ENCODE measurements at places on chromosomes 3 and 15.

GRCh38 chr15:96410175-96411055, 79.9 kb downstream of the NR2F2 start:
- no peak for DNase-seq

GRCh38 chr3:172225215-172225707, 185.9 kb downstream of the FNDC3B start:
- DNase-seq, result no peak

- DNase-seq, result no peak
Measured at GRCh38 chr15:39651881-39652280, 71.0 kb downstream of the THBS1 start.

- no peak for DNase-seq
Measured at GRCh38 chr3:165545059-165545458, 292.2 kb downstream of the BCHE start.

DNA sequence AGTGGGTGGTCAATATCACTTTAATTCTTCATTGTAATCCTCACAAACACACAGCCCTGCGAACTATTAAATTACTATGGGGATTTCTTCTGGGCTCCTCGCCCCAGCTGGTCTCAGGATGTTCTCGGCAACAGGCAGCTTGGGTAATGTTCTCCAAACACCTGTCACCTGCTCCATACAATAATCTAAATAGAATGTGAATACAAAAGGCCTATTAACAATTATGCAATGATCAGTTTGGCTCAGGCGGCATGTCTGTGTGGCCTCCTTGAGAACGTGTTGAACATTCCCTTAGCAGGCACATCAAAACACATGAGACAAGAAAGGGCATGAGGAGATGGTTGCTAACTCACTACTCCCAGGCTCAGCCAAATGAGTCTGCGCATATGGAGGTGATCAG, 158.6 kb upstream of the KBTBD8 start:
- DNase-seq, result no peak

- DNase-seq, result no peak
Measured at GRCh38 chr3:140927279-140928069, 14.2 kb upstream of the SLC25A36 start.

DNA sequence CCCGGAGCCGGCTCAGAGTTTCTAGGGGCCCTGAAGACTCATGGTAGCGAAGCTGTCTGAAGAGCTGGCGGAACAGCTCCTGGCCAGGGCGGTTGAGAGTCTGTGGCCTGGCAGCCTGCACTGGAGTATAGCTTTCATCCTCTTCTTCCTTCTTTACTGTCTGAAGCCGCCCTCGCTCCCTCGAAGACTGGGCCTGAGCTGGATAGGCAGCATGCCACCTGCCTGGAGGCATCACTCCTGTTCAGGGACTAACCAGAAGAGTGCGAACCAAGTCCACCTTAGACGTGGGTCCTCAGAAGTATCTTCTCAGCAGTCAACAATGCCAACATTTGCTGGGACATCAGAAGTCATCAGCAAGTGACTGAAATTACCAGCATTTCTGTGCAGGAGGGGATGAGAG, 22.2 kb downstream of the ZNF445 start:
- DNase-seq, result no peak

GRCh38 chr3:52328536-52329080, 12.5 kb downstream of the DNAH1 start:
- DNase-seq, result no peak

GRCh38 chr3:150348500-150348899, 59.6 kb upstream of the TSC22D2 start:
- peak; percentile 87 for DNase-seq

DNA sequence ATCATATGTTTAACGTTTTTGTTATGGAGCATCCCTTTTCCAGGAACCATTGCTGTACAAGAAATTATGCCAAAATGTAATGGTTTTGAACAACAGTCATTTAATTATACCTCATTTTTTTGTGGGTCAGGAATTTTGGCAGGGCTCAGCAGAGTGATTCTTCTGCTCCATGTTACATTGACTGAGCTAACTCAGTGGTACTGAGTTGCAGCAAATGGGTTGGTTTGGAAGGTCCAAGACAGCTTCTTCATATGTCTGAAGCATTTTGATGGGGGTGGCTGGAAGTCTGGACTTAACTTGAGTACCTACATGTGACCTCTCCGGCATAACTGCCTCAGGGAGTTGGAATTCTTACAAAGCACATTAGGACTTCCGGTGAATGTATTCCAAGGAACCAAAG, 26.0 kb upstream of the CMC1 start:
- DNase-seq, result no peak

GRCh38 chr3:76040946-76041345, 255.6 kb upstream of the ZNF717 start:
- no peak for DNase-seq

DNA sequence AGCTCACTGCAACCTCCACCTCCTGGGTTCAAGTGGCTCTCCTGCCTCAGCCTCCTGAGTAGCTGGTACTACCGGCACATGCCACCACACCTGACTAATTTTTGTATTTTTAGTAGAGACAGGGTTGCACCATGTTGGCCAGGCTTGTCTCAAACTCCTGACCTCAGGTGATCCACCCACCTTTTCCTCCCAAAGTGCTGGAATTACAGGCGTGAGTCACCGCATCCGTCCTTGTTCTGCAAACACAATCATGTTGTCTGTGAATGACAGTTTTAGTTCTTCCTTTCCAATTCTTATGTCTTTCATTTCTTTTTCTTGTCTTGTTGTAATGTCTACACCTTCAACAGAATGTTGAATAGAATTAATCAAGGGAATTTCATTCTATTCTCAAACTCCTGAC, 16.3 kb upstream of the SMCO1 start:
- DNase-seq, result no peak

- DNase-seq, result peak; percentile 53
Measured at GRCh38 chr3:52153389-52154096, 680 bp downstream of the POC1A start.

- DNase-seq, result no peak
Measured at GRCh38 chr3:170751083-170751898, 118.7 kb downstream of the RPL22L1 start.

DNA sequence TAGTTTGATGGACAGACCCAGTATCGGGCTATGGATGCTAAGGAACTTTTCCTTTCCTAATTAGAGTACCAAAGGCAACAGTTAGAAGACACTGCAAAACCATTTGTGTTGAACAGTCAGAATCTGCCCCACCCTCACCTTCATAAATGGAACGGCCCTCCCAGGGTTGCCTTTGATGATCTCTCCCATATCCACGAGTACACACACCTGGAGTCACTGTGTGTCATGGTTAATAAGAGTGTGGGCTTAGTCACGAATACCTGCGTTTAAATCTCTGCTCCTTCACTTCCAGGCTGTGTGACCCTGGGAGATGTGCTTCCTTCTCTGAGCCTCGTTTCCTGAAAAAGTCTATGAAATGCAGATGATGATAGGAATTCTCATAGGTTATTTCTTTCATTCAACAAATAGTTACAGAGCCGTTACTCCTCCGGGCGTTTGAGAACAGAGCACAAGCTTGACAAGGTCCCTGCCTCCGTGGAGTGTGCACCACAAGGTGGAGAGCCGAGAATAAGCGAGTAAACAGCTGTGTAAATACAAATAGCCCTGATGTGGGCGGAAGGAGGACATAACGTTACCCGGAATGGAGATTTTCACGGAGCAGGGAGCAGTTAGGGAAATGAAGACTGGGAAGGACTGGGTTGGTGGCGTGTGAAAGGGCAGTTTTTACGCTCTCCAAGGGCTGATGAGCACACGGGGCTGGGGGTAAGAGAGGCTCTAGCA, 6.7 kb downstream of the SLC51A start:
- no peak for DNase-seq

DNA sequence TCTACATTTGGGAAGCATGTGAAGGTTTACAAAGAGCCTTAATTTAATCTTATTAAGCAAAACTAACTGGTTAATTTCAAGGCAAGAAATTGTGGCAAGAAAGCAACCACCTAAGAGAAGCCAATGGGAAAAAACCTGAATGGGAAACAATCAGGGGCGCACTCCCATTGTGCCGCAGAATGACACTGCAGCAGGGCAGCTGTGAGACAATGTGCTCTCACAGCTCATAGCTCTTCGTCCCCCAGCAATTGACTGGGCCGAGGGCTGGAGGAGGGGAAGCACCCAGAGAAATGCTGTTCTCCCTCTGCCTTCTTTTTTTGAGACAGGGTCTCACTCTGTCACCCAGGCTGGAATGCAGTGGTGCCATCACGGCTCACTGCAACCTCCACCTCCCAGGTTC, 93.3 kb upstream of the RAD18 start:
- DNase-seq, result no peak

DNA sequence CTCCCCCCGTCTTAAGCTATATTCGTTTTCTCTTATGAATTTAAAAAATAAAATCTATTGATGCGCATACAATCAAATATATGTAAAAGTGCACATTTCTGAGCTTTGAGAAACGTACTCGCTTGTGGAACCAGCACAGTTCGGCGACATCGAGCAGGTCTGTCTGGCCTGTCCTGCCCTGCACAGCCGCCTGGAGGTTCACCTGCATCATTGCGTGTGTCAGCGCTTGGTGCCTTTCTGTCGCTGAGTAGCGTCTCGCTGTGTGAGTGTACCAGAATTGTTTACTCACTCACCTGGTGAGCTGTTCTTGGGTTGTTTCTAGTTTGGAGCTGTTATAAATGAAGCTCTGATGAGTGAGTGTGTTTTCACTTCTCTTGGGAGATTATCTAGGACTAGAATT, 104.0 kb downstream of the VGLL4 start:
- DNase-seq, result no peak

- no peak for DNase-seq
Measured at GRCh38 chr3:104392327-104392726, 974.4 kb upstream of the ALCAM start.

DNA sequence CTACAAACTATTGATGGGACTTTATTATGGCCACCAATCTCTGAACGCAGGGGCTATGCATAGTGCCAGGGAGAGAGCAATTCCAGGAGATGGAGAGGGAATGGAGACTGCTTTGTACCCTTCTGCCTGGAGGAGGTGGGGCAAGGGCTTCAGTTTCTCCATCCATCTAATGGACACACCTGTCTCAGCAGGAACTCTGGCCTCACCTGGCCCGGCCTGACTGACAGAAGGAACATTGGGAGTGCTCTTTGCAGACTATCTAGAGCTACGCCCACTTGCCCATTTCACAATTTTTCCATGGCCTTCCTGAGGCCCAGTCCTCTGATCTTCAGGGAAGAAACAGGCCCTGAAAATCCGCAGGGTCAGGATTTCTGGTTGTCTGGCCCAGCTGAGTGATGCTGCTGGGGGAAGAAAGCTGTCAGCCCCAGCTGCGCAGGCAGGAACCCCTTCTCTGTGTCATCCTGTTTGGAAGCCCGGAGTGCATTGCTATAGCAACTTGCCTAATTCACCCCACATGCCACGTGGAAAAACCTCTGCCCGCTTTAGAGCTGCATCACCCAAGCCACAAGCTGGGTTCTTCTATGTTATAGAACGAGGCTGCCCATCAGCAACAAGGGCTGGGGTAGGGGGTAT, 6.4 kb downstream of the ITGA11 start:
- DNase-seq, result no peak

DNA sequence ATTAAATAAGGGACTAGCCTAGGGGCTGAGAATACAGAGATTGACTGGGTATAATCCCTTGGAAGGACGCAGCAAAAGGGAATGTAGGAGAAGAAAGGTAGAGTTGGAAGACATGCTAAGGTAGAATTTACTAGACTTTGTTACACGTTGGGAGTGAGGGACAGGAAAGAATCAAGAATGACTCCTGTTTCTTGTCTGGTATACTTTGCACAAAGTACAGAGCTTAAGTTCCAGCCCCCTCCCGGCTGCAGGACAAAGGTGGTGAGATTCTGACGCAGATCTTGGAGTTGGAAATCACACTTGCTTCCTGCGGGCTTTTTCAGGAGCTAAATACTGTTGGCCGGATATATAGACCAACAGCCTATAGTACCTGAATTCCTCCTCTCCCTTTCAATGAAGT, 895 bp downstream of the HYKK start:
- no peak for DNase-seq

DNA sequence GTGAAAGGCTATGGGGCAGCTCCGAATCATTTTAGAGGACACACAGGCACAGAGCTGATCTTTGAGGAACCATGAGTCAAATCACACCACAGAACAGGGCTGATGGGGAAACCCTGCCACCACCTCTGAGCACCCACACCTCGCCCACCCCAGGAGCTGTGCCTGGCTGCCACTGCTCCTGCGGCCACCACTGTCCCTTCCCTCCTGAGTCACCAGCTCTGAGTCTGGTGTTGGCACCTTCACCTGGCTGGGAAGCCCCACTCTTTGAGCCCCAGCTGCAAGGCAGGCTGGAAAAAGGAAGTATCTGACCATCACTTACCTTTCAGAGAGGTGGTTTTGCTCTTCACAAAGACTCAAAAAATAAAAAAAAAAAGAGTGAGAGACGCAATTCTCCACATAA, 63.6 kb upstream of the MEF2A start:
- no peak for DNase-seq

DNA sequence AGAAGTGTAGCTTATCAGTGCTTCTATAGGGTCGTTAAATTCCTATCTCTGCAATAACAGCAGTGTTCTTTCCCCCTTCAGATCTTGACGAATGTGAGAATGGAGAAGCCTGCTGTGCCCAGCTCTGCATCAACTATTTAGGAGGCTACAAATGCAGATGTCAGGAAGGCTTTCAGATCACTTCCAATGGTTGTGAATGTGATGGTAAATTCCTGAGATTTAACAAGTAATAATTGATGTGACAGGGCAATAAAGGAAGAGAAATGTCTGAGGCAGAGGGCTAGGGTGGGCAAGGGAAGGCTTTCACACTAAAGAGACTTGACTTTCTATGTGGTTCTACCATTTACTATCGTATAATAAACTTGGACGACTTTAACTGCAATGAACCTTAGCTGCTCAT, 711.7 kb upstream of the GOLIM4 start:
- no peak for DNase-seq

DNA sequence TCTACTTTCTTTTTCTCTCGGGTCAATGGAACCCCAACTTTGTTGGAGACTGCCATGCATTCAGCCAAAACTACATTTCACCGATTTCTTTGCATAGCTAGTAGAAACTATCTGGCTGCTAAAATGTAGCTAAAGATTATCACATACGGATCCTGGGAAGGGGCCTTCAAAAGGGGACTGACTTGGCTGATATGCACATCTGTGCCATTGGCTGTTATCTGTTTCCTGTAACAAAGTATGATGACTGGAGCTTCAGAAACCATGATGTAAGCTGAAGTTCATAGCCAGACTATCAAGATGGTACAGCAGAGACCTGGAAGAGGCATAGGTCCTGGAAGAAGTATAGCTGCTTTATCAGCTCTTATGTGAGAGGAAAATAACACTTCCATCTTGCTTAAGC, 179.1 kb downstream of the NSUN3 start:
- no peak for DNase-seq

GRCh38 chr3:32246079-32246675, 7.7 kb downstream of the CMTM8 start:
- no peak for DNase-seq

GRCh38 chr3:160531311-160531710, 34.1 kb downstream of the KPNA4 start:
- DNase-seq, result no peak

DNA sequence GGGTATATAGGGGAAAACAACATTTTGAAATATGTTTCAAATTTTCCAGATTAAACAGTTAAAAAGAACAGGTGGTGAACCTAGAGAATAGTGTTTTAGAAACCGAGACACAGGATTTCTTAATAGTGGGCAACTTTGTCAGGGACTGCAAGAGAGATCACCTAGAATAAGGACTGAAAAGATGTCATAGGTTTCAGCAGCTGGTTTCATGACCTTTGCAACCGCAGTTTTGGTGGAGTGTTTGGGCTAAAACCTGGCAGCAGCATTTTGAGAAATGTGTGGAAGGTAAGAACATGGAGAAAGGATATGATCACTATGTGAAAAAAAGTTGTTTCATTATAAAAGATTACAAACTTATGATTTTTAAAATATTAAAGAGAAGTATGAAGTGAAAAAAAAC, 34.9 kb downstream of the PRKCI start:
- no peak for DNase-seq

All from SW 1271 (cell line).